ENCODE measurements at places on chromosomes 3 and 15.

GRCh38 chr3:196128172-196128843 lies 46.4 kb upstream of the TFRC start:
- DNase-seq = no peak

DNA sequence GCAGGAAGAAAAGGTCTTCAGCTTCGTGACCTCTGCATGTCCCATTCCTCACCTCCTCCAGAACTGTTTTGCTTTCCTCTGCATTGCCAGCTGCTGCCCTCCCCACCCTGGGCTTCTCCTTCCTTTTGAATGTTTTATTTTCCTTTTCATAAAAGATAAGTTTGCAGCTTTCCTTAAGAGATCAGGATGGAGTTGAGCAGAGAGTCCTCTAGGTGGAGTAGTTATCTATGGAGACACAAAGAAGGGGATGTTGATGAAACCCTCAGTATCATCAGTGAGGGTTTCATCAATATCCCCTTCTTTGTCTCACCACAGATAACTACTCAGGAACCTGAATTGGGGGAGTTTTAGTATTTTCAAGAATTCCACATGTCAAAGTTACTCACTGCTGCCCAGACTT lies 19.0 kb upstream of the SLC25A36 start:
- DNase-seq = no peak

GRCh38 chr3:87710511-87710910 lies 348.3 kb downstream of the CGGBP1 start:
- DNase-seq = no peak

- DNase-seq = no peak
Observed at GRCh38 chr15:95519887-95520286, 810.6 kb upstream of the NR2F2 start.

DNA sequence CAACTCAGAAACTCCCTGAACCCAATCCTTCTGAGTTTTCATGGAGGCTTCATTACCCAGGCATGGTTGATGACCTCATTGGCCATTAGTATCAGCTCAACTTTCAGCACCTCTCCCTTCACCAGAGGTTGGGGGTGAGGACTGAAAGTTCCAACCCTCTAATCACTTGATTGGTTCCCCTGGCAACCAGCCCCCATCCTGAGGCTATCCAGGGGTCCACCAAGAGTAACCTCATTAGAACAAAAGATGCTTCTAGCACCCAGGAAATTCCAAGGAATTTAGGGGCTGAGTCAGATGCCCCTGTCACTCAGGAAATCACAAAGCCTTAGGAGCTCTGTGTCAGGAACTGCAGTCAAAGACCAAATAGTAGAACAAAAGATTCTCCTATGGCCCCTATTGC lies 43.8 kb downstream of the ADAMTSL3 start:
- no peak for DNase-seq

DNA sequence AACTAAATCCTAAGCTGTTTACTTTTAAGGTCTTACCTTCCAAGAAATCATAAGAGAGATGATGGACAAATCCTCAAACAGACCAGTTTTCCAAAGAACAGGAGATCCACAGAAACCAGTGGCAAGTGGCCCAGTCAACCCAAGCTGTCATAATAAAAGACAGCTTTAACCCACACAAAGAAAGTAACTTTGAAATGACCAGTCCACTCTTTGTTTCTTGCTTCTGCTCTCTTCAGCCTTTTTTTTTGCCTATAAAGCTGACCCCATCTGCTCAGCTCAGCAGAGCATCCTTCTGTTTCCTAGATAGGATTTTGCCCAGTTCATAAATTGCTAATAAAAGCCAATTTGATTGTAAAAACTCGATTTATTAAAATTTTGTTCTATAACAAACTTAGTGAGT lies 299.4 kb downstream of the OXSM start:
- no peak for DNase-seq

GRCh38 chr3:185207481-185207880 lies 46.4 kb downstream of the EHHADH start:
- DNase-seq = no peak

Data from activated CD8-positive, alpha-beta memory T cell treated with anti-CD3 and anti-CD28 coated beads, Interleukin-2, amount 50 U/mL, for 4 hours (primary cell).